ENCODE measurements at places on chromosomes 16 and 17. TPM values are rescaled to one million over a fixed set of nuclear protein-coding genes. Genes with fewer than 3 reads are reported as not detected.
A peak's percentile ranks its signal among the peaks of the same experiment; 100 is the strongest.

AANAT gene
- total RNA-seq, result not detected

DNASE1L2 gene
- 1.2 TPM for total RNA-seq

CNTNAP4 gene
- not detected for total RNA-seq

DNA sequence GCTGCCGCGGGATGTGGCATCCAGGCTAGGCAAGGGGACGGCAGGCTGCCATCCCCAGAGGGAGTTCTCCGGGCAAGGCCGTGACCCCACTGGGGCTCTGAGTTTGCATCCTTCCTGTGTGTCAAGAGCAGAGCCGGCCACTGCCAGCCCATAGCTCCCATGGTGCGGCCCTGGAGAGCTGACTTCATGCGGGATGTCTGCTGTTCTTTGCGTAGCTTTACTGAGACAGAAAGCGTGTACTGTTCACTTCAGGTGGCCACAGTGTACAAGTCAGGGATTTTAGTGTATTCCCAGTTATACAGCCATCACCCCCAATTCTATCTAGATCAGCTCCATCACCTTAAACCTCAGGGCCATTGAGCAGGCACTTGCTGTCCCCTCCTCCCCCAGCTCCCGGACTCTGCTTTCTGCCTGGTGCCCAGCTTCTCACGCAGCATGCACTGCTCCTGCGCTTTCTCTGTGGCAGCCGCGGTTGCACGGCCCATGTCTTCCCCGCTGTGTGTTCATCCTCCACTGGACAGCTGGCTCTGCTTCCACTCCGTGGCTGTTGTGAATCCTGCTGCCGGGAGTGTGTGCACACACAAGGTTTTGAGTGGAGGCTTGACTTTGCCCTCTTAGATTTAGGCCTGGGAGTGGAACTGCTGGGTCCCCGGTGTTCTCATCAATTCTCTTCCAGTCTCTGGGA is 71.2 kb downstream of the KLHDC4 start:
- H3K27ac ChIP-seq, result no peak overlapping the region
- DNase-seq, result no peak
- H3K4me3 ChIP-seq, result no peak overlapping the region
- peaks cover 11% of the 10 kb centered on the region for H3K36me3 ChIP-seq

DNA sequence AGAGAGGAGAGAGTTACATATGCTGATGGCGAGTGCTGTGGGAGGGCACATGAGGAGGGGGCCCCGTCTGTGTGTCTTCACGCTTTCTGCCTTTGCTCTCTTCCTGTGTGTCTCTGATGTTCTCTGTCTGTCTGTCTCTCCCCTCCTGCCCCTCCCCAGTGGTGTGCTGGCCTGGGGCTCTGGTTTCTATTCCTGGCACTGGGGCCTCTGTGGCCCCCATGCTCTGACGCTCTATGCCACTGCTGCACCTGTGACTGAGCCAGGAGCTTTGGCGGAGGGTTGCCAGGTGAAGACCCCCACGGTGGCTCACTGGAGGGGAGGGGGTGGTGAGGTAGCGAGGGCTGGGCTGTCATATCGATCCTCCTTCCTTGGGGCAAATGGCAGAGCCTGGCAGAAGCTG is 24.6 kb upstream of the BRD7 start:
- peaks cover 13% of the 10 kb centered on the region for H3K27me3 ChIP-seq
- no peak for DNase-seq
- H3K4me1 ChIP-seq, result no peaks in the 10 kb centered on the region
- H3K36me3 ChIP-seq, result no peaks in the 10 kb centered on the region
- no peak overlapping the region for H3K27ac ChIP-seq

DNA sequence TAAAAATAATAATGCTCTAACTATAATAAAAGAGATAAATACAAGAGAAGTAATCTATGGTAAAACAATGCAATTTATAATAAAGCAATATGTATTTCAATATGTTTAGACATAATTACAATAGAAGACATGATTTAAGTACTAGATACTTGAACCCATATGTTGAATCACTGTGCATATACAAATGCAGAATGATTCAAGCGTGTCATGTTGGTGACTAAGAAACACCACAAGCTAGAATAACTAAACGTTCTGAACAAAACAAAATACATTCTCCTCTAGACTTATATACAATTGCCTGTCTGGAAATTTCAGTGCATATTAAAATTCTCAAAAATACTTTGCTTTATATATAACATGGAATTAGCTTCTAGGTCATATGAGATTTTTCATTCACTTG is 11.2 kb downstream of the TADA2A start:
- no peak for DNase-seq
- H3K27me3 ChIP-seq, result no peaks in the 10 kb centered on the region
- H3K4me1 ChIP-seq, result no peaks in the 10 kb centered on the region

- H3K27ac ChIP-seq, result no peak overlapping the region
- peak overlapping the region; percentile 9 for H3K4me3 ChIP-seq
- peaks cover 22% of the 10 kb centered on the region for H3K4me1 ChIP-seq
- peaks cover 5% of the 10 kb centered on the region for H3K36me3 ChIP-seq
Observed at GRCh38 chr17:81902653-81903414, 796 bp downstream of the NPB start.
